Fibroblast of skin of abdomen (primary cell): ENCODE measurements at places on chromosomes 16 and 17.
A peak's percentile ranks its signal among the peaks of the same experiment; 100 is the strongest.

DNA sequence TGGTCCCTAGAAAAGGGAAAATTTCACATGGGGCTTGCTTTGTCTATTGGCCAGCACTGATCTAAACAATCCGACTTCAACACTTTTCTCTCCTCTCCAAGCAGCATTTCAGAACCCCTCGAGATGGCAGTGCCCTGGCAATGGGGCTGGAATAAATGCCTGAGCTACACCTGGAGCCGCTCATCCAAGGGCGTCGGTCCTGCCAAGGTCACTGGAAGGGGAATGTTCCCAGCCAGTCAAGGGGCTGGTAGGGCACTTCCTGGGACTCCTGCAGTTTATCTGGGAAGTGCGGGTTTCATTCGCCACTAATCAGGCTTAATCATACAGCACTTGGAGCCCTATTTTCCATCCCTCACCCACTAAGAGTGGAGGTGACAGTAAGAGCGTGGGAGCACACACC is 17.1 kb downstream of the MEAK7 start:
- DNase-seq: no peak

- DNase-seq: no peak
Measured at GRCh38 chr16:14198572-14198971, 127.5 kb downstream of the MRTFB start.

- no peak for DNase-seq
Measured at GRCh38 chr16:84749815-84750214, 50.0 kb downstream of the USP10 start.

GRCh38 chr16:17360693-17361122 is 110.1 kb downstream of the XYLT1 start:
- DNase-seq: no peak

- DNase-seq: peak; percentile 62
Measured at GRCh38 chr17:28338056-28338768, 2.7 kb downstream of the TNFAIP1 start.

DNA sequence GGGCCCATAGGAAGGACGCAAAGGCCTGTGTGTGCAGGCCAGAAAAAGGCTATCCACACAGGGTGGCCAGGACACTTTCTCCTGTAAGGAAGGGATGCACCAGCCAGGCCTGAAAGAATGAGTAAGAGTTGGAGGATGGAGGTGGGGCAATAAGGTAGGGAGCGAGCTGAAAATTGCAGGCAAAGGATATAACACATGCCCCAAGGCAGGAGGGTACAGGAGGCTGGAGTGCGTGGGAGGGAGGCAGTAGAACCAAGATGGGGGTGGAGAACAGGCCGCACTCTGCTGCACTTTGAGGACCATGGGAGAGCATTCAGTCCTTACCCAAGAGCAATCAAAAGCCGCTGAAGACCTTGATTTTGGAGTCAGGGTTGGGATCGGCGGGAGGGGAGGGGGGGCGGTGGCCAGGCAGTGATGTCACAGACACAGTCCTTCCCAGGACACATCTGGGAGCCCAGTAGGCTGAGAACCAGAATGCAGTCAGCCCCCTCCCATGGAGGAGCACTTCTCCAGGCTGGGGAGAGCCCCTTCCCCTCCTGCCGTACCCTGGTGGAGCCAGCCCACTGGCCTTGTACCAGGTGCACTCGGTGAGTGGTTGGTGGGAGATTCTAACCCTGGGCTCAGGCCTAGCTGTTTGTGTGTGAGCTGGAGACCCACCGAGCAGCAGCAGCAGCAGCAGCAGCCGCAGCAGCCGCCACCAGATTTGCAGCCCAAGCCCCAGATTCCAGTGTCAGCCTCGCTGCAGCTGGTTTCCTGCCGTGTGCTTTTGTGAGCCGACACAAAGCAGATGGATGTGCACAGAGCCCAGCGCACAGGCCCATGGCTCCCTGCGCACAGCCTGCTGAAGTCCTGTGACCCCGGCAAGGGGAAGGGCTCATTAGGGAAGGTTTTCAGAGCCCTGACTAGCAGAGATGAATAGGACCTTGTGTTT is 17.5 kb downstream of the ANKRD40 start:
- DNase-seq: peak; percentile 31

DNA sequence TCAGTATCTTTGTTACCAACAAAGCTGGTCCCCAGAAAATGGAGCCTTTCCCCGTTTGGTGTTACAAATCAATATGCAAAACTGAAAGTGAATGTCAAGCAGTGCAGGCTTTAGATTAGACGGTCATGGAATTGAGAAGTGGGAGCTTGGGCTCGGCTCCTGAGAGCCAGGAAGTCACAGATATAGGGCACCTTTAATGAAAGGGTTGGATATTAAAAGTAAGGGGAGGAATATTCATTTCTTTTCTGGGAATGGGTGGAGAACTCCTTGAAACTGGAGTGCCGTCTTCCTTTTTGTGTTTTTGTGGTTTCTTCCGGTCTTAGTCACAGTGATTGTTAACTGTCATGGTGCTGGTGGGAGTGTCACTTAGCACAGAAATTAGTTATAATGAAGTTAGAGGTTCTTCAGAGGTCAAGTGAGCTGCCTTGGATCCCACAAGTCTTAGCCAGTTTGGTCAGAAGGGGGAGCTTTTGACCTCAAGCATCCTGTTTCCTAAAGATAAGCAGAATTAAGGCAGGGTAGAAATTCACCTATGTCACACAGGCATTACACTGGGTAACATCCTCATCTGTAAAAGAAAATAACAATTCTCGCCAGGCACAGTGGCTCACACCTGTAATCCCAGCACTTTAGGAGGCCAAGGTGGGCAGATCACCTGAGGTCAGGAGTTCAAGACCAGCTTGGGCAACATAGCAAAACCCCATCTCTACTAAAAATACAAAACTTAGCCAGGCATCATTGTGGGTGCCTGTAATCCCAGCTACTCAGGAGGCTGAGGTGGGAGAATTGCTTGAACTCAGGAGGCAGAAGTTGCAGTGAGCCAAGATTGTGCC is 9.6 kb upstream of the EIF1 start:
- DNase-seq: peak; percentile 38

GRCh38 chr17:49965524-49965909 is 3.5 kb upstream of the DLX4 start:
- no peak for DNase-seq

DNA sequence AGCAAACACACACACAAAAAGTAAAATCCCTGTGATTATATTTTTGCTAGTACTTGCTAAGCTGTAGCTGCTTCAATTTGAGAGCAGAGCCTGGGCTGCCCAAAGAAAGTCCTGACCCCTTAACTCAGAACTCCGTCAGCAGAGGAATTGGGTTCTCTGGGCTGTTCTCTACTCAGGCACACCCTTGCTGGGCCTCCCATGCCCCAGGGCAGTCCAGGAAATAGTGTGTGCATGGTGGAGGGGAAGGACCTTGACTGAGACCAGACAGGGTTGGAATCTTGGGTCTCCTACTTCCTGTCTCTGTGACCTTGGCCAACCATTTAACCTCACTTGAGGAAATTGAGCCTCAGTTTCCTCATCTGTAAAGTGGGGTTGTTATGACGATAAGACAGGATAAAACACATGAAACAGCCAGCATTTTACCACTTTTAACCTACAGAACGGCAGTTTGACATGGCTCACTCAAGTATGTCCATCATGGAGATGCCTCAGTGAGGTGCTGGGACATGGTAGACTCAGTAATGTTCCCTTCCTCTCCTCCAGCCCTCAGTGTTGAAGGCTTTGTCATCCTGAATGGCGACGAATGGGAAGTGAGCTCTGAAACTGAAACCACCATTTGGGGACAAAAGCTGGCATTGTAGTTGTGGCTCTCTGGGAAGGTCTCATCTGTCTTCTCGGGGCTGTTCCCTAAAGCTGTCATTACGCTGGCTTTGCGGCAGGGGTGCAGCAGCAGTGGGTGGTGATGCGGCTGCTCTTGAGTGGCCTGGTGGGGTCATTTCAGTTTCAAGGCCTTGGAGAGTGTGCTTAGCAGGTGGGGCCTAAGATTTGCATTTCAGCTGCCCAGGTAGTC is 74.9 kb downstream of the CMIP start:
- DNase-seq: no peak

- DNase-seq: no peak
Measured at GRCh38 chr17:51398128-51398525, 137.8 kb downstream of the UTP18 start.
